ENCODE measurements at places on chromosomes 4 and X.

DNA sequence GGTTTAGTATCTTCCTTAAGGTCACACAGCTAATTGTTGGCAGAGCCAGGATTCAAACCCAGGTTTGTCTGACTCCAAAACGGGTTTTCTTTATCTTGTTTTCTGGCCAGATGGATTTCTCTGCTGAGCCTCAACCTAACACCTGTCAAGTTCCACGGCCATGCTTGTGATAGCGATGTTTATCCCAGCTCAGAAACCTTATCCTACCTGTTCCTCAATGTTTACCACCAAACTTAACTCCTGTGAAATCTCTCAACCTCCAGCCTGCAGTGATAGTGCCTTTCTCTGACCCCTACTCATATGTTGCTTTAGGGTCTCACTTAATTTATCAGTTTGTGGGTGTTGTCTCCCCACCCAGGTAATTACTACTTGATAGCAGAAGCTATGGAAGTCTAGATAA lies 246.0 kb downstream of the DCTD start:
- no peak for DNase-seq
- peaks cover 8% of the 10 kb centered on the region for H3K36me3 ChIP-seq
- H3K27me3 ChIP-seq, result no peaks in the 10 kb centered on the region

GRCh38 chr4:70703619-70704214 lies 15.4 kb downstream of the UTP3 start:
- no peaks in the 10 kb centered on the region for H3K36me3 ChIP-seq
- no peaks in the 10 kb centered on the region for H3K27me3 ChIP-seq
- H3K4me1 ChIP-seq, result peaks cover 11% of the 10 kb centered on the region

DNA sequence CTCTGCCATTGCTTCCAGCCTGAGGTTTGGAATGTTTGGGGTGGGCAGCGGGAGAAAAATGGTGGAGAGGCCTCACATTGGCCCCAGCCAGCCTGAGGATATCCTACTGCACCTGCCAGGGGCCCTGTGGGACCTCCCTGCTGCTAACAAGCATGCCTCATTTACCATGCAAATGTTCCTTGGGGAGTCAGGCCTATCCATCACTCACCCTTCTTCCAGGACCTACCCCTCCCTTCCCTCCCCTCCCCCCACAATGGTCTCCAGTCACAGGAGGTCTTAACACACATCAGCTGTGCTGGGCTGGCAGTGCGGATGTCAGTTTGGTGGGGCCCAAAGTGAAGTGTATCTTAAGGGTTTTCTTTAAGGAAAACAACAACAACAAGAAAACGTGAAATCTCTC lies 139.2 kb downstream of the SHOX start:
- H3K27ac ChIP-seq, result no peak overlapping the region
- DNase-seq, result no peak
- no peaks in the 10 kb centered on the region for H3K4me1 ChIP-seq
- H3K27me3 ChIP-seq, result no peaks in the 10 kb centered on the region
- H3K36me3 ChIP-seq, result no peaks in the 10 kb centered on the region

- H3K4me1 ChIP-seq, result no peaks in the 10 kb centered on the region
- no peaks in the 10 kb centered on the region for H3K36me3 ChIP-seq
- H3K4me3 ChIP-seq, result no peak overlapping the region
- H3K27ac ChIP-seq, result no peak overlapping the region
Measured at GRCh38 chrX:140762061-140762460, 52.5 kb downstream of the LINC00632 start.

GRCh38 chrX:13053171-13053570 lies 8.8 kb upstream of the FAM9C start:
- H3K4me1 ChIP-seq, result no peaks in the 10 kb centered on the region
- H3K36me3 ChIP-seq, result no peaks in the 10 kb centered on the region
- no peak overlapping the region for H3K27ac ChIP-seq
- no peak for DNase-seq
- no peaks in the 10 kb centered on the region for H3K27me3 ChIP-seq
- H3K4me3 ChIP-seq, result no peak overlapping the region

GRCh38 chr4:181173046-181173445 lies 1070.2 kb upstream of the TENM3 start:
- no peaks in the 10 kb centered on the region for H3K27me3 ChIP-seq
- H3K27ac ChIP-seq, result no peak overlapping the region
- no peaks in the 10 kb centered on the region for H3K36me3 ChIP-seq
- DNase-seq, result no peak
- H3K4me3 ChIP-seq, result no peak overlapping the region

Data from SK-N-SH (cell line).